ENCODE measurements at places on chromosomes 4 and X.

DNA sequence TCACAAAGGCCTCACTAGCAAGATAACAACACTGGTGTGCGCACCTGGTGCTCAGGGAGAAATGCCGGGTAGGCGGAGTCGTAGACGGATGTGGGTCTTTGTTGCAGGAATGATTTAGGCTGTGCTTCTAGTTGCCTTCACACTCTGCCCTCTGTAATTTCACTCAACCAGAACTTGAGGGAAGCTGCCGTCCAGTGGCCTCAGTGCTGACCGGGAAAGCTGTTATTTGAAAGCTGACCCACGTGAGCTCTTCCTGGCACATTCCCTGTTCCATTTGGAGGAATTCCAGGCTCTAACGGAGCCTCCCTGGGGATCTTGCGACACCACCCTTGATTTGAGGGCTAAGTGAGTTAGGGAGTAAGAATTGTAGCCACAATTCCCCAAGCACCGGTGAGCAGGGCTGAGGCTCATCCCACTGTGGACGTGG is 15.9 kb downstream of the SH3TC1 start:
- no peaks in the 10 kb centered on the region for H3K27me3 ChIP-seq
- H3K4me1 ChIP-seq = no peaks in the 10 kb centered on the region
- H3K36me3 ChIP-seq = no peaks in the 10 kb centered on the region
- H3K4me3 ChIP-seq = no peak overlapping the region
- no peak overlapping the region for H3K27ac ChIP-seq
- DNase-seq = no peak

DNA sequence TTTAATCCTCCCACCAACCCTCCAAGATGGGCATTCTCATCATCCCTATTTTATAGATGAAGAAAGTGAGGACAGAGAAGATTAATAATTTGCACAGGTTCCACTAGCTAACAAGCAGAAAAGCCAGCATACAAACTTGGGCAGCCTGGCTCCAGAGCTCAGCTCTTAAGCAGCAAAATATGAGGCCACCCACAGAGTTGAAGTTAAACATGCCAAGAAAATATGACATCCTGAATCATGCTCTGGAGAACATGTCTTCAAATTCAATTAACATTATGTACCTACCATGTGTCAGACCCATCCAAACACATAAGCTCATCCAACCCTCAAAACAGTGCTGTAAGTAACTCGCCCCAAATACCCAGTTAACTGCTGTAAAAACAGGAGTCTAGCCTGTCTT is 33.9 kb downstream of the USP46 start:
- DNase-seq = no peak
- no peak overlapping the region for H3K27ac ChIP-seq
- no peaks in the 10 kb centered on the region for H3K36me3 ChIP-seq
- H3K4me3 ChIP-seq = no peak overlapping the region
- H3K4me1 ChIP-seq = no peaks in the 10 kb centered on the region

- peak overlapping the region; percentile 36 for H3K4me3 ChIP-seq
- H3K36me3 ChIP-seq = no peaks in the 10 kb centered on the region
- no peaks in the 10 kb centered on the region for H3K27me3 ChIP-seq
- no peak for DNase-seq
Observed at GRCh38 chrX:120486786-120487185, 17.7 kb upstream of the LAMP2 start.

DNA sequence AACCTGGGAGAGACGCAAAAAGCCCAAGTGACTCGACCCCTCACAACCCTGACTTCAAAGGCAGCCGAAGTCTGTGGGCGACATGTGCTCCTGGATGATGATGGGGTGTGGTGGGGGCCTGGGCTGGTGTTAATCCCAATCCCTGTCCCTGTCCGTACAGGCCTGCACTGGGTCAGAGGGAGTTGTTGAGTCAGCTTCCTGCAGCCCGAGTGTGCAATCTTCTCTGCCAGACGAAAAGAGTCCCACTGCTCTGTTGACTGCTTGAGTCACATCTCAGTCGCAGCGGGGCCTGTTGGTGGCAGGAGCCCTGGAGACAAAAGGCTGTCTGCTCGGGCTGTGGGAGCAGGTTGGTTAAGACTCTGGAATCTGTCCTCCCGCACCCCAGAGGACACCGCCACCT is 10.3 kb downstream of the FAM3A start:
- peaks cover 11% of the 10 kb centered on the region for H3K36me3 ChIP-seq
- H3K4me3 ChIP-seq = no peak overlapping the region

GRCh38 chr4:168221301-168221700 is 97.3 kb downstream of the DDX60 start:
- H3K27me3 ChIP-seq = no peaks in the 10 kb centered on the region
- H3K4me3 ChIP-seq = no peak overlapping the region
